ENCODE measurements at places on chromosomes 3 and 15.

DNA sequence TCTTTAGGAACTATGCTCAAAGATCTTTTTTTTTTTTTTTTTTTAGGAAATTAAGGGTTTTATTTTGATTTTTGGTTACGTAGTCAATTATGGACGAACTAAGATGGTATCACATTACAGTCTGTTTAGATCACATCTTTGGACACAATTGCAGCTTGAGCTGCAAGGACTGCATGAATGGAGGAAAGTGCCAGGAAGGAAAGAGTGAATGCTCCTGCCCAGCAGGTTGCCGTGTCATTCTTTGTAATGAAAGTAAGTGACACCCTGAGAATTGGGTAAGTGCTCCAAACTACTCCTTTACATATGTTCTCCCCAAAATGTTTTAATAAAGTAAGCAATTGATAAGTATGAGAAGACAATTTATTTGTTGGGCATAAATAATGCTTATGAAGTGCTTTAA, 716.5 kb upstream of the GOLIM4 start:
- DNase-seq = no peak

GRCh38 chr3:99999536-99999935, 114.8 kb downstream of the FILIP1L start:
- DNase-seq = no peak

DNA sequence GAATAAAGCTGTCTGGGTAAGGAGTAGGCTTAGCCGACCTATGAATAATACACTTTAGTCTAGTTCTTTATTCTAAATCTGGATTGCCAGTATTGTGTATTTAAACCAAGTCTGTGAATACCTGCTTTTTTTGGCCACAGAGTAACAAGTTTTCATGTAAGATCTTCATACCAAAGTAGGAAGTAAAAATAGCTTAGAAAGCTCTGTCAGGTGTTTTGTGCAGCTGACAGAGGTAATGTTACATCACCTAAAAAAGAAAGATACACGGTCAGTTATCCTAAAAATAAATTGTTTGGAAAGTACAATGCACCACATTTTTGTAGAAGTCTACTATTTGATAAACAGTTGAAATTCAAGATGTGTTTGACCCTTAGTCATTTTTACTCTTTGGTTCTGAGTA, 16.5 kb downstream of the CALML4 start:
- no peak for DNase-seq

DNA sequence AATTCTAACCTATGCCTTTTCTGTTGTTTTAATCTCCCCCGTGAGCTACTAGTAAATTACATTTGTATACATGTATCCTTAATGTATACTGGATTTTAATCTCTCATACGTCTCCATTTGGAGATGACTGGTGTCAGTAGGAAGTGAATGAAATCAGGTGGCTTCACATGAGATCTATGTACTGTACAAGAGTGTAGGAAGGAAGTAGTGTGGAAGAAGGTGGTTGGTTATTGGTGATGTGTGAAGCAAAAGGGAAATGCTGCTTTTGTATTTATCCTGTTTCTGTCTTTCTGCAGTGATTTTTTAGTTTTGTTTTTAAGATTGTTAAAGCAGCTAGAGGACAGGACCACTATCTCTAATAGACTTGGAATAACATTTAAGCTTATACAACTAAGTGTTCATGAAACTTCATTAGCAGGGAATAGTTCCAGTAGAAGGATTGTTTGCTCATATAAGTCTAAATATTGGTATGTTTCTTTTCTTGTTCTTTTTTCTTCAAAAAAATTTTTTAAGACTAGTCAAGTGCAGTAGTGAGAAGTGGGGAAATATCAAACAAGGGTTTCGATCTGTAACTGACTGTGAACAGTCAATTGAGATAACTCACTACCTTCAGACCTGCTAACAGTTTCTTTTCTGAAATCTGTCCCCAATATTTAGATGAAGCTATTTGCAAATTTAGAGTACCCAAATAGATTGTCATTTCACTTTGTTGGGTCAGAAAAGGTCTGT, 15.3 kb downstream of the SNX1 start:
- no peak for DNase-seq

GRCh38 chr15:94105760-94106159, 125.6 kb upstream of the MCTP2 start:
- no peak for DNase-seq

- peak; percentile 5 for DNase-seq
Measured at GRCh38 chr3:10602769-10603768, 97.7 kb upstream of the ATP2B2 start.

GRCh38 chr3:143036557-143036956, 35.2 kb downstream of the U2SURP start:
- DNase-seq = no peak

GRCh38 chr3:138051947-138052802, 42.2 kb downstream of the CLDN18 start:
- DNase-seq = peak; percentile 65

DNA sequence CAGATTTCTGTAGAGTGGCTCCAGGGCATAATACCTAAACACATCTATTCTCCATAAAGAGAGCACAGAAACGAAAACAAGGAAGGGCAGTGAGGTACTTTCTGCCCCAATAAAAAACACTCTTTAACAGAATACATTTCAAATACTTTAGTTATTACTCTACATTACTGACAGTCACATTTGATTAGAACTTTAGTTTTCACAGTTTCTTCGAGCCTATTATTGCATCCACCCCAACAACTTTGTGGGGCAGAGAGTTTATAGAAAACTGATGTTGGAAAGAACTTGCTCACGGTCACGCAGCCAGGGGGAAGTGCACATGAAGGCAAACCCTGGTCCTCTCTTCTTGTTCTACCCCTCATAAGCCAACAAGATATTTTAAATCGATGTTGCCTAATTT, 9.0 kb downstream of the VPS39 start:
- no peak for DNase-seq

DNA sequence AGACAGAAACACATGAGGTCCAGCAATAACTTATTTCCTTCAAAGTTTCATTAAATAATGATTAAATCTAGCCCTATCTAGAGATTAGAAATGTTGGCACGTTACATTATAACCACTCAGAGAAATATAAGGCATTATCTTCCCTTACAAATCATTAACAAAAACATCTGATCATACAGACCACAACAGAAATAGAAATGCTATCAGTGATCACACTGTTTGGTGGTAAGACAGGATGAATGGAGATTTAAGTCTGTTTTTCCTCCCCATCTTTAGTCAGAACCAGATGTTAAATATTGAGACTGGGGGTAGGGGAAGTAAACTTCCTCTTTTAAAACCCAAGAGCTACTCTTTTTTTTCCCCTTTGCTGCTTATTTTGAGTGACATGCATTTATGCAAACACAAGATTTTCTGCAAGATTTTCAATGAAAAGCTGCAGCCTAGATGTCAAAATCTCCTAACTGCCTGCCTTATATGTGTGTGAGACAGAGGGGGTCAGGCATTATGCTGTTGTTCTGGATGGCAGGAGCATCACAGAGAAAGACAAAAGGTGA, 70.4 kb downstream of the CBLB start:
- DNase-seq = peak; percentile 57

- no peak for DNase-seq
Measured at GRCh38 chr3:81443958-81444357, 317.5 kb downstream of the GBE1 start.

DNA sequence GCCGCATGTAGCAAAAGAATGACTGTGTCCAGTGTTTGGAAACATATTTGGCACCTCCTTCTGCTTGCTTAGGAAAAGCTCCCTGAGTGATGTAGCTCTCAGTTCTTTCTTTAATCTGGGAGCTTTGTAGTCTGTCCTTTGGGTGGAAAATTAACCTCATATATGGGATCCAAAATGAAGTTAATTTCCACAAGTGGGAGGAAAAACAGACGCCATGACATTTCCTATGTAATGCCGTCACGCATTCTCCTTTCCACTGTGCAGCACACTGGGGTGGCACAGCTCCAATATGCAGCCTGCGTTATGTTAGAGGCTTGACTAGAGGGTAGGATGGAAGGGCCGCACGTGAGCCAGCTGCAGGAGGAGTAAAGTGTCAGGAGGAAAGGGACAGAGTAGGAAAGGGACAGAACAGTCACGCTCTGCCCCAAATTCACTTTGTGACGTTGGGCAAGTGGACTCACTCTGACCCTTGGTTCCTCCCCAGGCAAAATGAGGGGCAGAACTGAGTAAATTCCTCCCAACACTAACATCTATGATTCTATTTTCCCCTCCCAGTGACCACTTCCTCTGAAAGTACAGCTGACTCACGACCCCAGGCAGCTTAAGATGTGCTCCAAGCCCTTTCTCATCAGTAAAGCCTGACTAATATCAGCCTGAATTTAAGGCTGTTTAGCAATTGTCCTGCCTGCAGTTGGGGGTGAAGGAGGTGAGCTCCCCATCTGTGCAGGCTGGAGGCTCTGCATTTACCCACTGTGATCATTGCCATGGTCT, 176.5 kb upstream of the PFN2 start:
- DNase-seq = peak; percentile 70

GRCh38 chr3:191549357-191549756, 88.4 kb downstream of the PYDC2 start:
- DNase-seq = no peak

- DNase-seq = peak; percentile 16
Measured at GRCh38 chr3:156983559-156983958, 157.4 kb downstream of the LEKR1 start.

- no peak for DNase-seq
Measured at GRCh38 chr3:59839283-59839682, 789.5 kb upstream of the CFAP20DC start.

DNA sequence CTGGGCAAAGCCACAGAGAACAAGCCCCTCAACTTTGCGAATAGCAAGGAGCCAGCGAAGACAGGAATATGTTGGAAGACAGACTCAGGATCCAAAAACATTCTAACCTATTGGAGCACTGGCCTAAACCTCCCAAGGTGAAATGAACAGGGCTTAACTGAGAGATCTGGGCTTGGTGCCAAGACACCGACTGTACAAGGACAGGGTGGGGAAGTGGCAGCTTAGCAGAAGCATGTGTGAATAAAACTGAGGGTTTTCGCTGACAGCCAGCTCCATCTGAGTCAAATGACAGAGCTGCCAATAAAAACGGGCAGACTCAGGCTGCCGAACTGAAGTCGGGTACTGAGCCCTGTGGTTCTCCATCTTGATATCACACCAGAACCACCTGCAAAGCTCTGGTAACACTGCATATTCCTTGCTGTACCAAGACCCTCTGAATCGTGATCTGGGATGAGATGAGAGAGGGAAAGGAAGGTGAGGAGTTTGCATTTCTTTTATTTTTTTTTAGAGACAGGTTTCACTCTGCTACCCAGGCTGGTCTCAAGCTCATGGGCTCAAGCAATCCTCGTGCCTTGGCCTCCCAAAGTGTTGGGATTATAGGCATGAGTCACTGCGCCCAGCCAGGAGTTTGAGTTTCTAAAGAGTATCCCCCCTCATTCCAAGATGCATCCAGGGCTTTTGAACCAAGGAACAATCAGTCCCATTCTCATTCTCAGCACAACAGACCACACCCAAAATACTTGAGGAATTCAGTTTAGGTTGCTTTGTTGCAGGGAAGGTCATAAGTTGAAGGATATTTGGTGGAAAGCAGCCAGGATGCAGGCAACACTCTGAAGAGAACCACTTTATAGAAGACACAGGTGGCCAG, 6.0 kb upstream of the PLCB2 start:
- peak; percentile 64 for DNase-seq

Data from NB4 (cell line).